ENCODE measurements at places on chromosomes 3 and 15. TPM values are rescaled to one million over a fixed set of nuclear protein-coding genes. Genes with fewer than 3 reads are reported as not detected.

DAPK2 gene
- total RNA-seq, result 3.9 TPM

PCSK6 gene
- 6.7 TPM for total RNA-seq

CCR8 gene
- total RNA-seq, result not detected

PCOLCE2 gene
- 18.6 TPM for total RNA-seq

UPK1B gene
- 0.66 TPM for total RNA-seq

LMAN1L gene
- not detected for total RNA-seq

NAALADL2 gene
- 2.6 TPM for total RNA-seq

GNL3 gene
- 169 TPM for total RNA-seq

CHD2 gene
- 119 TPM for total RNA-seq

CPLX3 gene
- 0.66 TPM for total RNA-seq

SAXO2 gene
- not detected for total RNA-seq

IMPG2 gene
- not detected for total RNA-seq

PIERCE2 gene
- total RNA-seq, result 3.8 TPM

PLAAT1 gene
- total RNA-seq, result 6.6 TPM

All from GM23338 (cell line).